ENCODE measurements at places on chromosomes 6 and 20.

- DNase-seq, result no peak
Measured at GRCh38 chr20:2382833-2383232, 2.1 kb downstream of the TGM6 start.

DNA sequence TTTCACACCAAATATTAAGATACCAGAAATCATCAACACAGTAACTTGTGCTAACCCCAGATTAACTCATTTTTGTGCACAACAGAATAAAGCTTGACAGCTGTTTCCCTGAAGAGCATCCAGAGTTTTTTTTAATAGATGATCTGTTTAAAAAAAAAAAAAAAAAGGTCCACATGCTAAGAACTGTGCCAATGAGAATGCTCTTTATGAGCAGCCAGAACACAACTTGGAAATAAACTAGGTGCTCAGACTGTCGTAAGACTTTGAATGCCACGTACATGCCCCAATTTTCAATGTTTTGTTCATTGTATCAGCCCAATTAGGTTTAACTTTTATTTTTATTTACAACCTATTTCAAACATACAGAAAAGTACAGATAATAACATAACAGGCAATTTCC is 47.3 kb downstream of the STAU1 start:
- no peak for DNase-seq

DNA sequence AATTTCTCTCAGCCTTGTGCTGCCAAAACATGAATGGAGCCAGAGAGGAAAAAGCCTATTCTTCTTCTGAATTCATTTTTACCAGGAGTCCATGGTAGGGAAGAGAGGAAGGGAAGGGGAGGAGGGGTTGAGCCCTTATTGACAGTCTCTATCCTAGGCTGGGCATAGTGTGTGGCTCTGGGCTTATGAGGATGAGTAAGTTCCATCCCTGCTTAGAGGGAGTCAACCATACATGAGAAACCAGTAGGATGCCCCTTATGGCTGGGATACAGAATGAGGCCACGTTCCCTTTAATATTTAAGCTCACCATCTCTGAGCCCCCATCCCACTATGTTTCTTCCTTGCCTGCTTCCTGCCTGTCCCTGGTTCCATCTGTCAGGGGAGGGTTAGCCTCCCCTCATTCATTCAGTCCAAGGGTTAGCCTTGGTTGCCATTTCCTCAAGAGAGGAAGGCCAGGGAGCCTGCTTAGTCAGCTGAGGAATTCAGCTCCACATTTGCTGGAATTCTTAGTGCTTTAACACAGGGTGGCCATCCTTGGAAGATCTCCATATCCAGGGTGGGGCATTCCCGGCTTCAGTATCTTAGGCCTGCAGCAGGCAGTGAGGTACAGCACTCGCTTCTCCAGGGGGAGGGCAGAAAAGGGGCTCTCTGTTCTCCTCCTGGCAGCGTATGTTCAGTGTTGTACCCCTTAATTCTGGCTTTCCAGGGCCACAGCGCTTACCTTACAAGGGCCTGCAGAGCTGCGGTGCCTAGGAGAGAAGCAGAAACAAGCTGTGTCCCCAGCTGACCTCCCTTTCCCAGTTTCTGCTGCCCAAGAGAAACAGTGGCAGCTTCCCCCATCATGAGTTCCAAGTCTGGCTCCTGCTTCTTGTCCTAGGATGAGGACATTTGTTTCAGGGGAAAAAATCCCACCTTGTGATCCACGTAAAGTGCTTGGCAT is 12.5 kb downstream of the SIRT5 start:
- no peak for DNase-seq

DNA sequence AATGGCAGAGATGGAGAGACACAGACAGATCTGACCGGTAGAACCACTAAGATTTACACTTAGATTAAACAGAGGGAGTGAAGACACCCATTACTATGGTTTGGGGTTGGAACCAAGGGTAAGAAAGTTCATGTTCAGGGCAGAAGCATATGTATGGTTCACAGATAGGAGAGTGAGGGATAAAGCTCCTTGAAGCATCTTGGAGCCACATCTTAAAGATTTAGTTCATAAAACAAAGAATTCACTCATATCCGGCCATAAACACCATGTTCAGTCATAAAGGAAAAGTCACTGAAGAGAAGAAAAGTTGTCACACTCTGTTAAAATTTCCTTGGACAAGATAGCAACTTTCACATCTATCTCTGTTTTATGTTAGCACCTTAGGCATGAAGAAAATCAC is 18.0 kb downstream of the STX7 start:
- DNase-seq, result no peak

DNA sequence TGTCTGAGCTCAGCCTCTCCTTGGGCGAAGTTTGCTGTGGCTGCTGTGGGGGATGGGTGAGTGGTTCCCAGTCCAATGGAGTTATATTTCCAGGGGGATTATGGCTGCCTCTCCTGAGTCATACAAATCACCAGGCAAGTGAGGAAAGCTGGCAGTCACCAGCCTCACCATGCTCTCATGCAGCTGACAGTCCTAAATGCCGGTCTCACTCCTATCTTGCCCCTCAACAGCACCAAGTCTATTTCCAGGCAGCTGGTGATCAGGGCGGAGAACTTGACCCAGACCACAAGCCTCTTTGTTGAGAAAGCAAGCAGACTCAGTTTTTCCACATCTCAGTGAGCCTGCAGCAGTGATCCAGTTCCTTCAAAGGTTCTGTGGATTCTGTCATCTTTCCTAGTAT is 98.9 kb downstream of the TBC1D32 start:
- DNase-seq, result no peak

DNA sequence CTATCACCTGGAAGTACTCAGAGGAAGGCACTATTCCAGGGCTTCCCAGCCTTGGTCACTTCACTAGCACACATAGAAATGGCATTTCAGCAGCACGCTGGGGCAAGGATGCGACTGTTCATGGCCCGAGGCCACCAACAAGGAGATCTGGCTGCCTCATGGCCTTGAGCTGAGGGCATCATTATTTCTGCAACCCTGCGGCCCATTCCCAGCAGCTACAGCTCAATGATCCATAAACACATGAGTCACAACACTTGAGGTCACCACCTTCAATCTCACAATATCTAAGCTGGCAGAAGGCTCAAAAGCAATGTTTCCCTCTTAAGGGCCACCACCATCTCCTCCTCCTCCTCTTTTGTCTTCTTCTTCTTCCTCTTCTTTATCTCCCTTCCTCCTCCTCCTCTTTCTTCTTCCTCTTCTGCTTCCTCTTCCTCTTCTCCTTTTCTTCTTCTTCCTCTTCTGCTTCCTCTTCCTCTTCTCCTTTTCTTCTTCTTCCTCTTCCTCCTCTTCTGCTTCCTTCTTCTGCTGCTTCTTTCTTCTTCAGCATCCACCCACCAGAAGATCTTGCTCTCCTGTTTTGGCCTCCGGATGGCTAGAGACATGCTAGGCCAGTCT is 382.9 kb upstream of the CNR1 start:
- DNase-seq, result no peak

- DNase-seq, result no peak
Measured at GRCh38 chr20:45780159-45780558, 11.5 kb downstream of the WFDC3 start.

DNA sequence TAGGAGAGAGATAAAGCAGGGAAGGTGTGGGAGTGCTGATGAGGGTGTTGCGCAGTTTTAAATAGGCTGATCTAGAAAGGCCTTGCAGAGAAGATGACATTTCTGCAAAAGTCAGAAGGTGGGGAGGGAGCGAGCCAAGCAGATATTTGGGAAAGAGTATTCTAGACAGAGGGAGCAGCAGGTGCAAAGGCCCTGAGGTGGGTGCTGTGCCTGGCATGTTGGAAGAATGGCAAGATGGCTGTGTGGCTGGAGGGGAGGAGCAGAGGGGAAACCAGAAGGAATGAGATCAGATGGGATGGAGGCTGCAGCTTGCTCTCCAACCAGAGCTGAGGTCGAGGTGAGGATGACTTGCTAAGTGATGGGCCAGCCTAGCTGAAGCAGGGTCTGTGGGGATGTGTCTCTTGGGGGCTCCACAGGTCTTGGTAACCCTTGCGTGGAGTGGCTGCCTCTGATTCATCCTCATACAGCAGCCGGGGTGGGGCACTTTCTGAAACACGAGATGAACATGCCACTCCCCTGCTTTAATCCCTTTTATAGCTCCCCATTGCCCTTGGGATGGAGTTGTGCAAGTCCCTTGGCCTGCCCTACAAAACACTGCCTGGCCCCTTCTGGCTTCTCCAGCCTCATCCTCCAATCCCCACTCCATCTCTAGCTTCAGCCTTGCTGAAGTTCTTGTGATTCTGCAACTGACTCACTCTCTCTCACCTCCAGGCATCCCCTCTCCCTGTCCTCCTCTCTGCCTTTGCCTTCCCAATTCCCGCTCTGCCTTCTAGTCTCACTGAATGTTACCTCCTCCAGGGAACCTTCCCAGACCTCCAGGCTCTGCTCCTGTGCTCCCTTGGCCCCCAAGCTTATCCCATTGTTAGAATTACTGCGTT is 94.1 kb downstream of the CDH22 start:
- no peak for DNase-seq

GRCh38 chr20:62143081-62143956 is at the start of the genes PSMA7 and SS18L1:
Gene PSMA7, minus strand, starts transcription at chr20:62143394. Its CDS starts 91 bp downstream, at chr20:62143303.
Gene SS18L1, plus strand, starts transcription at chr20:62143769. Its CDS starts 52 bp downstream, at chr20:62143821.
- peak; percentile 80 for DNase-seq

DNA sequence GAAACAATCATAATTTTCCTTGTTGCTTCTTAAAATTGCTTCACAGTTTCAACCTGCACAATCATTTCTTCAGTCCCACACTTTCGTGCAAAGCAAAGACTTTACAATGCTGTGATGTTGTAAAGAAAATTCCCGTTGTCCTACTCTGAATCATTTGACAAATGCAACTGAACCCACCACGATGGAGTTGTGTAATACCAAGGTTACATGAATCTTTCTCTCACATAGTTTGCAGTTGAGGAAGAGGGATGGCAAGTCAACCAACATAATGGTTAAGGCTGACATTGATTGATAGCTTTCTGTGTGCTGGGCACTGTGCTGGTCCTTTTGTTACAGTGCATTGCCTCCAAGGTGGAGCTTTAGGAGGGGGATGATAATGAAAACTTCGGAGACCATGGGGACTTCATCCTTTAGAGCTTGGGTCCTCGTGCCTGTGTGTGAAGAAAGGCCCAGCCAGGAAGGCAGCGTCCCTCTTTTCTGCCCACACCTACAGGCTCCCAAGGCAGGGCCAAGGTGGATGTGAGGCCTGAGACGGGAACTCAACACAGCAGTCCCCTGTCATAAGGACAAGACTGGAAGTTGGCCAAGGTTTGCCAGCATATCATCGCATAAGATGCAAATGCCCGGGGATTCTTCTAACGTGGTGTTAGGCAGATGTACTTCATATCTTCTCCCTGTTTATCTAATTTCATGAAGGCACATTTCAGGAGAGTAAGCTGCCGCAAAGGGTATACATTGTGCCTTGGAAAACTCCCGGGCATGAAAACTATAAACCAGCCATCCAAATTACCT is 96.9 kb downstream of the LY86 start:
- DNase-seq, result no peak

- peak; percentile 81 for DNase-seq
Measured at GRCh38 chr6:39794231-39794630, 2.1 kb downstream of the DAAM2 start.

GRCh38 chr6:31402324-31403282 is 792 bp upstream of the MICA start:
- DNase-seq, result no peak

DNA sequence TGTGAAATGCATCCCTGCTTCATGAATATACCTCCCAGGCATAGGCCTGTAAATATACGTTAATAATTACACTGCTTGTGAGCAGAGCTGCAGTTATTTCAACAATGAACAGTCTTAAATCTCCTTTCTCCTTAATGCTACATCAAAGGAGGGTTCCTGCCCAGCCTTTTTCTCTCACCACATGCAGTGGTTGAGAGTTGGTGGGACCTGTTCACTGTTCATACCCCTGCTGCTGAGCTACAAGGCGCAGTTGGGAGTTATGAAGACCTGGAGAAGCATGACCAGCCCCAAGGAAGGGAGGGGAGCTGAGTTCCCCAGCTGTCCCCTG is 111.9 kb upstream of the FOXQ1 start:
- DNase-seq, result no peak

DNA sequence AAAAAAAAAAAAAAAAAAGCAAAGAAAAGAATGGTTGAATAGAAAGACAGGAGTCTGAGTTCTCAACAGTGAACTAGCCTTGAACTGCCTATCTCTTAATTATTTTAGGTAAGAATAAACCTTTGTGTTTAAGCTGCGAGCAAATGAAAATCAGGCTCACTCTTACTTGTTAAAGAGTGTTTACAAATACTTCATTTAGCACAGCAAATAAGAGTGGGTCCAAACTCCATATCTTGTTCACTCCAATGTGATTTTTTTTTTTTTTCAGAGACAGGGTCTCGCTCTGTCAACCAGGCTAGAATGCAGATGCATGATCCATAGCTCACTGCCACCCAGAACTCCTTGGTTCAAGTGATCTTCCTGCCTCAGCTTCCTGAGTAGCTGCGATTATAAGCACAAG is 11.9 kb downstream of the MCM9 start:
- DNase-seq, result no peak

DNA sequence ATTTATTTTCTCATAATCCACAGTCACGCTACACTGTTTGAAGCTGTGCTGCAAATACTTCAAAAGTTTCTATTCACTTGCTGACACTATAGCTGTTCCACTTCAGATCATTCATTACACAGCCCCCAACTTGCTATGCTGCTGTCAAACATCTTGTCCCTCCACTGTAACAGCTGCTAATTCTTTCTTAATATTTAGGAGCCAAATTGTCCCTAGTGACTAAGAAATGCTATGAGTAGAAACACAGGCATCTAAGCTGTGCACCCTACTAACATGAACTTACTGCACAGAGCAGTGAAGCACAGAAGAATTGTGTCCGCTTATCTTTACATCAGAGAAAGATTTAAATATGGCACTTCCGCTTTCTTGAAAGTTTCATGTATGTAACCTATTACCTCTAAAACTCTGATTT is 91.3 kb downstream of the PDE10A start:
- no peak for DNase-seq

DNA sequence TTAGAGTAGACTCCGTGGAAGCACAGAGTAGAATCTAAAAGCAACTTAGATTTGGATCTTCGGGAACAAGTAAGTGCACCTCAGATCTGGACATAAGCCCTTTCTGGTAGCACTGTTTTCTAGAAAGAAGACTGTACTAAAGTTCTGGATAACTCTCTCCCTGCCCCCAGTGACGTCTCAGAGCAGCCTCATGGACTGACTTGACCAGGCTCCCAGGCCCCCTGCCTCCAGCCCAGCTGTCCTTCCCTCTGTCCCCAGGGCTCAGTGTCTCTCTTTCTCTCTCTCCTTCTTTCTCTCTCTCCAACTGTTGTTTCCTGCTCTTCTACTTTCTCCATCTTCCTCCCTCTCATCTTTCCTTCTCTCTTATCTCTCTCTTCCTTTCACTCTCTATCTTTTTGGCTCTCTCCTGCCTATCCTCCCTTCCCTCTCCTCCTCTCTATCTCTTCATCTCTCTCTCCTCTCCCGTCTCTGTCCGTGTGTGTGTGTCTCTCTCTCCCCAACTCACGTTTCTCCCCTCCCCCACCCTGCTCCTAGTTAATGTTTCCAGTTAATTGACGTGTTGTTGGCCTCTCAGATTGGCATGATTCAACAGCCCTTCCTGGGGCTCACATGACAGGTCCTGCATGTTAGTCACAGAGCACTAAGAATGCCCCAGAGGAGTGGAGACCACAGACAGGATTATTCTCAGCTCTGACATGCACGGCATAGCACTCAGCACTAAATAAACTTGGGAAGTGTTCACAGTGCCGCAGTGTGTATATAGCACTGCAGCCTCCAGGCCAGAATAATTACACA is 180.4 kb upstream of the FOXQ1 start:
- no peak for DNase-seq

- no peak for DNase-seq
Measured at GRCh38 chr20:22703843-22704242, 119.5 kb upstream of the FOXA2 start.

GRCh38 chr20:63821811-63822210 is 9.3 kb downstream of the ZBTB46 start:
- DNase-seq, result no peak

Data from hippocampal formation (tissue), 2 donors.